ENCODE measurements at places on chromosomes 1 and 21. TPM values are rescaled to one million over a fixed set of nuclear protein-coding genes. Genes with fewer than 3 reads are reported as not detected.

GRCh38 chr1:165539908-165540307 is 3.9 kb upstream of the LRRC52 start:
- DNase-seq = no peak
- no peak overlapping the region for H3K27ac ChIP-seq
- no peaks in the 10 kb centered on the region for H3K36me3 ChIP-seq
- no peak overlapping the region for H3K4me3 ChIP-seq
- H3K4me1 ChIP-seq = no peaks in the 10 kb centered on the region

The MROH9 gene
- total RNA-seq = not detected

DNA sequence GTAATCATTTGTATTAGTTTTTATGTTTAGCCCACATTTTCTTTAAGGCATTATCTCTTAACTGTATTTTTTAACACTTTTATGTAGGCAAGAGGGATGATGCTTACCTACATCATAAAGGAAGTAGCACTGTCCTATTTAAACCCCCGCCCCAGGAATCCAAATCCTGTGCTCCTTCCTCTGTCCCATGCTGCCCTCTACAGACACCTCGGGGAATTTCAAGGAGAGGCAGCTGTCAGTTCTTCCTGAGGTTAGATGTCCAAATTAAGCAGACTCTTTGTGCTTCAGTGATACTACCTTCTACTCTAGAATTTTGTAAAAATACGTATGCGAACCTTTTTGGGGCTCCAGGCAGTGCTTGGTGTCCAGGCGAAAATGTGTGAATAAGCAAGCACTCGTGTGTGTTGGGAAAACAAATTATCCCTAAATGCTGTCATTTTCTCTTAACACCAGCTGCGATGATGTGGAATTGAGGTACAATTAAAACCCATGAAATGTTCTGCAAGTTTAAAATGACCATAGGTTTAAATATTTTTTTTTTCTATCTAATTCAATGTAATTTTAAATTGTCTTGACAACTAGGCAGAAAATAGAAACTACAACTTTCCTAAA is 19.2 kb downstream of the CRCT1 start:
- no peak overlapping the region for H3K27ac ChIP-seq
- no peak overlapping the region for H3K4me3 ChIP-seq
- no peaks in the 10 kb centered on the region for H3K4me1 ChIP-seq
- no peaks in the 10 kb centered on the region for H3K36me3 ChIP-seq
- peak; percentile 71 for DNase-seq

GRCh38 chr1:46645815-46646214 is 22.3 kb downstream of the ATPAF1 start:
- H3K27ac ChIP-seq = no peak overlapping the region
- no peaks in the 10 kb centered on the region for H3K36me3 ChIP-seq
- no peak overlapping the region for H3K4me3 ChIP-seq

DNA sequence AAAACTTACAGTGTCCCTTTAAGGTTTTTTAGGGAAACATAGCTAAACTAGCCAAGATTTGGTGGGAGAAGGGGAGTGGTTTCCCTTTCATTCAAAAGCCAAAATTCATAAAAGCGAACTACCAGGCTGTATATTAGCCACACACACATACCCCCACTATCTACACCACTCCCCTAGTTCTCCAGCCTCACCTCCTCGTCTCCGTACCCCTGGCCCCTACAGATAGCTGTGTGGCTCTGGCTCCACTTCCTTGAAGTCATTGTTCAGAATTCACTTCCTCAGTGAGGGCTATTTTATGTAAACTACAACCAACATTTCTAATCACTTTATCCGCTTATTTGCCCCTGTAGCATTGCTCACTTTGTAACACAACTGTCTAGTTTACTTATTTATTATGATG is 5.3 kb upstream of the DPH5 start:
- no peak for DNase-seq
- no peaks in the 10 kb centered on the region for H3K27me3 ChIP-seq
- H3K36me3 ChIP-seq = no peaks in the 10 kb centered on the region
- no peak overlapping the region for H3K4me3 ChIP-seq

- no peak overlapping the region for H3K4me3 ChIP-seq
- no peak overlapping the region for H3K27ac ChIP-seq
- no peak for DNase-seq
- H3K4me1 ChIP-seq = no peaks in the 10 kb centered on the region
- no peaks in the 10 kb centered on the region for H3K27me3 ChIP-seq
- H3K36me3 ChIP-seq = no peaks in the 10 kb centered on the region
Measured at GRCh38 chr1:114803001-114803400, 22.5 kb upstream of the SIKE1 start.

DNA sequence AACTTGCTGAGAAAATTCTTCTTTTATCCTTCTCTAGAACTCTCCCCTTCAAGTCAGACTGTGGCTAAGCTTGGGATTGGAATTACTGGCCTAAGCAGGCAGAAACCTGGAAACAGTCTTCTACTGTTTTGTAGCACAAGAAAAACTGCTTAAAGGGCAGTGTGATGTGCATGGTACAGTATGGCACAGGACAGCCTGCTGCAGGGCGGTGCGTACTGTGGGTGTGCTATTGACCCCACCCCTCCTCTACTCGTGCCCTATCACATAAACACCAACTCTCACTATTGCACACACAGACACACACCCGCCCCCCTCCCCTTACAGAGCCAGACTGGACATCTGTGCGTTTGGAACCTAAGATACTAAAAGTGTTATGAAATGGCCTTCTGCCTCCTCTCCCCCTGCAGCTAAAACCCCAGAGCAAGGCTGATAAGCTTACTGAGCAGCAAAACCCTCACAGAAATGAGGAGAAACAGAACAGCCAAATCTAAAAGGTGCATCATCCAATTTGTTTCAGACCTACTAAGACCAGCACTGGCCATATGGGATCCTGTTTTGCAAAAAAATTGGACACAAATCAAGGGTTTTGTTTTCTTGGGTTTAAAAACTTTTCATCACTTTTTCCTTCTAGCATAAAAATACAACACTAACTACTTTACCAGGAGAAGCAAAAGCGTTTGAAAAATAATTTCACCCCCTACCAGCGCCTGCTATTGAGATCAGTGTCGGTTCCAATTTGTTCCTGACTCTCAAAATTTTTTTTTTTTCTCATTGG is 355.8 kb upstream of the LYPLAL1 start:
- H3K4me3 ChIP-seq = no peak overlapping the region
- no peak for DNase-seq
- no peaks in the 10 kb centered on the region for H3K27me3 ChIP-seq

DNA sequence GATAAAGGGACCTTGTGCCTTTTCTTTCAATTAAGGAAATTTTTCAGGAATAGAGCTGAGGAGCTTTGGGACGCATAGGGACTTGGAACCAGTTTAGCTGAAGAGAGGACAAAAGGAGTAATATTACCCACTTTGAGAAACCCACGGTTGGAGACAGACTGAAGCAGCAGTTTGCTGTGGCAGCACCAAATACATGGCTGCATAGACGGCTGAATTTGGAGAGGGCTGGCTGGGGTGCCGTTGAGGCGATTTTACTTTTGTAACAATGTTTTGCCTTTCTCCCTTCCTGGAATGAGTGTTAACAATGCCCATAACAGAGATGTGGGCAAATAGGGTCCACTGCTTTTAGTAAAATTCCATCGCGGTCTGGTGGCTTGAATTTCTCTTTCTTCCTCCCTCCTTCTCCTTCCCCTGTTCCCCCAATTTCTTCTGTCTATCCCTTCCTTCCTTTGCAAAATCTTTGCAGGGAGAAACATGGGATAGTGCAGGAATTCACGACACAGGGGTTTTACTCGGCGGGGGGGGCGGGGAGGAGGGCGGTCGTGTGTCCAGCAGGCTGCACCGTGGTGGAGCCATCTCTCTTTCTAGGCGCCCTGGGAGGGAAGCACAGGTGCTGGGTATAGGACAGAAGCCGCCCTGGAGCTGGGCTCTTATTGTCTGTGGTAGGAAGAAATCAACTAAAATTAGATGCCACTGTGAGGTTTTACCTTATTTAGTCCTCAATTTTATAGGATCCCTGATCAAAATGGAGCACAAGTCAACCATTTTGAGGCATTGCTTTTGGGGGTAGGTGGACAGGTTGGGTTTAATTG is 6.8 kb downstream of the LHX4 start:
- peaks cover 16% of the 10 kb centered on the region for H3K27me3 ChIP-seq
- H3K36me3 ChIP-seq = no peaks in the 10 kb centered on the region
- no peak overlapping the region for H3K4me3 ChIP-seq
- H3K4me1 ChIP-seq = no peaks in the 10 kb centered on the region
- no peak for DNase-seq
- no peak overlapping the region for H3K27ac ChIP-seq

DNA sequence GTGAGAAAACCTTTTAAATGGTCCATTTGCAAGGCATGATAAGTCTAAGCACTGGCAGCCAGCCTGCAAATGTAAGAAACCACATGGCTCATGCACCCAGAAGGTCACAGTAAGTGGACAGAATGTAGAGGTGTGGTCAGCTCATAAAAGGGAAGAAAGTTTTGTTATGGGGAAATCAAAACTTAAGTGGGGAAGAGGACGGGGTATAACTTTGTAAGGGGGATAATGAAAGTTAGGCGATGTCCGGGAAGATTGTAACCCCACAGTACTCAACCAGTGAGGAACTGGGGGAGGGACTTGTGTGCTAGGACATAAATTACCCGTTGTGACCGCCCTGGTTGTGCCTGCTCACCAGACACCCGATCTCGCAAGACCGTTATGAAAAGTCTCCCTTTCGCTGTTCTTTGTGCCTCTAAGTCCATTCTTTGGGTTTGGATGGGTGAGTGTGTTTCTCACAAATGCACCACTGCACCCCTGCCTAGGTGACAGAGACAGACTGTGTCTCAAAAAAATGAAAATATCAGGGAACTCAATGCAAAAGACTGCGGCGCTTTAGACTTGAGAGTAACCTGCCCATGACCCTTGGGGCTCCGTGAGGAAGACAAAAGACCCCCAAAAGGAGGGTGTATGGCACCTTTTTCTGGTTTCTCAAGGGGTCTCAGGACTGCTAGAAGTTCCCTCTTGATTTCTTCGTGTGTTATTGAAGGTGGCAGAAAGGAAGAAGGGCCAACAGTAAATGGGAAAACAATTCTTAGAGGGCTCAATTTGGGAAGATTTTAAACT is 28.6 kb upstream of the ZNF496 start:
- H3K27ac ChIP-seq = no peak overlapping the region
- H3K4me3 ChIP-seq = no peak overlapping the region
- H3K27me3 ChIP-seq = no peaks in the 10 kb centered on the region
- no peaks in the 10 kb centered on the region for H3K36me3 ChIP-seq

The LEFTY2 gene
- not detected for total RNA-seq

DNA sequence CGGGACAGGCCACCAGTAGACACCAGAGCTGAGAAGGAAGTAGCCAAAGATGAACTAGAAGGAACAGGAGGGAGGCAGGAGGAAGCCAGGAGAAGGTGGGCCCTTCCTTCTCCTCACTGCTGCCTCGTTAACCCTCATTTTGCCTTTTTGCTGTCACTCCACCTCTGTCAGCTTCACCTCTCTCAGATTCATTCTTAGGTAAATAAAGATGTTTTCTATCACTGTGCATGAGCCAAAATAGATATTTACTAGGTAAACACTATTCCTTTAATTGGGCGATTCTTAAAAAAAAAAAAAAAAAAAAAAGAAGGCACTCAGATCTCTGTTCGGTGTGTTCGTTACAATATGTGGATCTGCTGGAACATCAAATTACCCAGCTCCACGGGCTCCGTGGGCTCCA is 112.3 kb downstream of the GLUL start:
- H3K4me3 ChIP-seq = no peak overlapping the region
- DNase-seq = no peak
- no peaks in the 10 kb centered on the region for H3K27me3 ChIP-seq
- H3K27ac ChIP-seq = no peak overlapping the region
- H3K36me3 ChIP-seq = no peaks in the 10 kb centered on the region

- no peaks in the 10 kb centered on the region for H3K36me3 ChIP-seq
- no peak for DNase-seq
- no peak overlapping the region for H3K4me3 ChIP-seq
- no peak overlapping the region for H3K27ac ChIP-seq
Measured at GRCh38 chr1:166079276-166079675, 87.5 kb downstream of the FAM78B start.

The SV2A gene
- 4.7 TPM for total RNA-seq

- H3K36me3 ChIP-seq = no peaks in the 10 kb centered on the region
- DNase-seq = no peak
- no peaks in the 10 kb centered on the region for H3K27me3 ChIP-seq
- no peak overlapping the region for H3K27ac ChIP-seq
Measured at GRCh38 chr1:223330466-223330865, 33.5 kb downstream of the SUSD4 start.

The FCGR1A gene
- total RNA-seq = not detected

The GJB4 gene
- total RNA-seq = not detected

The CSF1 gene
- total RNA-seq = 3.9 TPM

The LCE2C gene
- total RNA-seq = not detected

The RBP7 gene
- total RNA-seq = 10.3 TPM

GRCh38 chr1:62325081-62325480 is 5.8 kb upstream of the KANK4 start:
- no peaks in the 10 kb centered on the region for H3K27me3 ChIP-seq
- H3K4me3 ChIP-seq = no peak overlapping the region
- DNase-seq = peak; percentile 76

The OR14I1 gene
- total RNA-seq = not detected

GRCh38 chr1:40620150-40620549 is 45.3 kb downstream of the RIMS3 start:
- H3K27ac ChIP-seq = no peak overlapping the region
- H3K36me3 ChIP-seq = no peaks in the 10 kb centered on the region

- no peak overlapping the region for H3K4me3 ChIP-seq
- H3K27ac ChIP-seq = no peak overlapping the region
- H3K36me3 ChIP-seq = no peaks in the 10 kb centered on the region
- H3K4me1 ChIP-seq = no peaks in the 10 kb centered on the region
- H3K27me3 ChIP-seq = no peaks in the 10 kb centered on the region
Measured at GRCh38 chr1:192386051-192386650, 69.4 kb downstream of the RGS21 start.

GRCh38 chr1:8384577-8384976 is 66.7 kb downstream of the SLC45A1 start:
- H3K36me3 ChIP-seq = peaks cover 3% of the 10 kb centered on the region
- no peak for DNase-seq
- H3K27me3 ChIP-seq = no peaks in the 10 kb centered on the region
- H3K4me1 ChIP-seq = no peaks in the 10 kb centered on the region
- no peak overlapping the region for H3K27ac ChIP-seq

DNA sequence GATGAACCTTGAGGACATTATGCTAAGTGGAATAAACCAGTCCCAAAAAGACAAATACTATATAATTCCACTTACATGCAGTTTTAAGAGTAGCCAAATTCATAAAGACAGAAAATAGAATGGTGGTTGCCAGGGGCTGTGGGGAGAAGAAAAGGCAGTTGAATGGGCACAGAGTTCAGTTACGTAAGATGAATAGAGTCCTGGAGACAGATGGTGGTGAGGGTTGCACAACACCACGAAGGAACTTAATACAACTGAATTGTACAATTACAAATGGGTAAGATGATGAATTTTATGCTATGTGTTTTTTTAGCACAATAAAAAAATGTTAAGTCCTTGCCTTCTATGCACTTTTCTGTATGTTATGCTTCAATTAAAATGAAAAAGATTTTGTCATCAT is 66.6 kb downstream of the CD34 start:
- no peaks in the 10 kb centered on the region for H3K27me3 ChIP-seq
- no peak overlapping the region for H3K4me3 ChIP-seq
- H3K27ac ChIP-seq = no peak overlapping the region
- no peaks in the 10 kb centered on the region for H3K4me1 ChIP-seq
- no peak for DNase-seq
- H3K36me3 ChIP-seq = no peaks in the 10 kb centered on the region

GRCh38 chr1:74847715-74848114 is 114.8 kb downstream of the TYW3 start:
- H3K4me3 ChIP-seq = no peak overlapping the region
- H3K27me3 ChIP-seq = no peaks in the 10 kb centered on the region
- no peaks in the 10 kb centered on the region for H3K4me1 ChIP-seq
- H3K27ac ChIP-seq = no peak overlapping the region
